ENCODE measurements at places on chromosomes 3 and 15. TPM values are rescaled to one million over a fixed set of nuclear protein-coding genes. Genes with fewer than 3 reads are reported as not detected.
A peak's percentile ranks its signal among the peaks of the same experiment; 100 is the strongest.

DNA sequence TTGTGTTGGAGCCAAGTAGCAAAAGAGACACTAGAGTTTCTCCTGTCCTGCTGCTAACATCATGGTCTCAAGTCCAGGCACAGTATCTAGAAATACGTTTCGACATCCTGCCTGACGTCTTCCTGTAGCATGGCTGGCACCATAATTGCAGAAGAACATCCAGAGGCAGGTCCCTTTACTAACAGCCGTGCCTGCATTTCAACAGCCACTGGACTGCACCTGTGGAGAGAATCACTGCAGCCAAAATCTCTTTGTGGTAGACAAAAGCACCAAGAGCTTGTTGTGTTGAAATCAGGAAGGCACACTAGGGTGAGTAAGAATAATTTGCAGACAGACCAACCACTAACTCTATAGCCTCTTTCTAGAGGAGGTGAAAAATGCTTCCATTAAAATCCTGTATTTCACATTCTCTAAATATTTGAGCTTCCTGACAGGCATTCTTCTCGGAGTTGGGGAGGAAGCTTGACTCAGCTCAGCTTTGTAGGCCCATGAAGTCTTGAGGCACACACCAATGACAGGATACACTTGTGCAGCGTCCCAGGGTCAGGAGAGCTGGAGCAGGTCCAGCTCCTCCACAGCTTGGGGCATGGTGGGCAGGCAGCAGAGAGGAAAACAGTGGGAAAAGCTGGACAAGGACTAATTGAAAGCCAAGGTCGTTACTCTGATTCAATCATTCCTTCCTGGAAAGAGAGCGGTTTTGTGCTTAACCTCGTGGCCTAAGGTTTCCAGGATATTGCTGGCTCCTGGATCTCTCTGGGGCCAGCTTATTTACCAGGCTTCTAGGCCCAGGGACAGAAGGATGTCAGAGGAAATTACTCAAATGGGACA, 244.9 kb downstream of the FAM43A start:
- peak; percentile 94 for DNase-seq

GRCh38 chr15:99109555-99110021, 4.7 kb downstream of the SYNM start:
- DNase-seq = no peak

GRCh38 chr15:73758461-73758860, 5.3 kb upstream of the INSYN1 start:
- no peak for DNase-seq

DNA sequence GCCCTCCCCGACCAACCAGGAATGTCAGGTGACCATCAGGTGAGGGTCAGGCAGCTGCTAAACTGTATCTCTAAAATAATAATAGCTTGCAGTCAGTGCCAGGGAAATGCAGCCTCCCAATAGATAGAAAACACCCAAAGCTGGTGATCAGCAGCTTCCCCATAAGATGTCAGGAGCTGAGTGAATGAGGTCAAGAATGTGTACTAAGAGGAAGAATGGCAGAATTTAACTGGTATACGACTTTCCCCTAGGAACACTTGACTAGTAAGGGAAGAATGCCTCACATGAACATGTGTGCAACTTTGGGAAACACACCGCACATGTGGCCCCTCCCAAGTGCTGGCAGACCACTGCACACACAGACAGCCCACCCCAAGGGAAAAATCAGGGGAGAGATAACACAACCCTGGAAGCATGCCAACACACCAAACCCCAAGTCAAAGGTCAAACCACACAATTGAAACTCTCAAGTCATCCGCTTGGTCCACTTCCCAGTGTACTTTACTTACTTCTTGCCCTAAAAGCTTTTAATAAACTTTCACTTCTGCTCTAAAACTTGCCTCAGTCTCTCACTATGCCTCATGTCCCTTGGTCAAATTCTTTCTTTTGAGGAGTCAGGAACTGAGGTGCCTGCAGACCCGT, 806.5 kb downstream of the OTOL1 start:
- DNase-seq = no peak

DNA sequence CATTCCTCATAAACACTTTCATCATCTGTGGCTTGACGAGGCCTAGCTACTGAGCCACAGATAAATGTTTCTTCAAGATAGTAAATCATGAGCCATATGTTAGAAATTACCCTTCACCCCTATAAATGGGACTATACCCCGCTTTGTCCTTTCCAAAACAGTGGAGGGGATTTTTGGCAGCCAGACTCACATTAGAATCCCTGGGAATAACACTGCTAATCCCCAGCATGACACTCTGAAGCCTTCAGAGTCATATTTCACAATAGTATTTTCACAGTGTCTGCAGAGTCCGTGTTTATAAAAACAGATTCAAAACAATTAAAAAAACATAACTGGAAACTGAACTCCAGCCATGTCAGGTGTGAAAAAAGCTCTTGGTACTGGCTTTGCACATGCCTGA, 271.6 kb downstream of the ERC2 start:
- no peak for DNase-seq

GRCh38 chr3:15253023-15253697, 47.1 kb downstream of the CAPN7 start:
- DNase-seq = no peak

- no peak for DNase-seq
Measured at GRCh38 chr15:98868564-98868963, 139.0 kb downstream of the PGPEP1L start.

Gene ZNF592
- total RNA-seq = 2.7 TPM

Gene P2RY13
- total RNA-seq = not detected

Gene ZXDC
- total RNA-seq = 11.4 TPM

Gene ARPP21
- not detected for total RNA-seq

Gene CPB1
- total RNA-seq = not detected

Gene ZNF80
- total RNA-seq = not detected

Measured in dermis microvascular lymphatic vessel endothelial cell (primary cell).